AG08396 (cell line): ENCODE measurements at places on chromosomes 12 and 14.

GRCh38 chr14:95434121-95434520, 82.3 kb downstream of the SYNE3 start:
- no peak for DNase-seq

GRCh38 chr12:132248453-132249167, 80.8 kb downstream of the GALNT9 start:
- DNase-seq: no peak

DNA sequence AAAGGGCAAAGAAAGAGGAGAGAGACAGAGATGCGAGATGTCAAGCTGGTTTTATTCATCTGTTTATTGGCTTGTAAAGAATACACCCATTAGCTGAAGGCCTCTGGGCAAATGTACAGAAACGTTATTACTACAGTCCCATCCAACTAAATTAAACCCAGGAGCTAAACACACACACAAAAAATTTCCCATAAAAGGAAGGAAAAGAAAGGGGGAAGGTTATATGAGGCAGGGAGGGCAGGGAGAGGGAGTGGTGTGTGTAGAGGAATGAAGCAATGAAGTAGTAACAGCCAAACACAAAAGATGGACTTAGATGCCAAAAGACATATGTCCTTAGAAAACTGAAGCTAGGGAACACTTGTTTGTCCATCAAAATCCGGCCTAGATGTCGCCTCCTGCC, 3.1 kb upstream of the MFAP5 start:
- DNase-seq: no peak

DNA sequence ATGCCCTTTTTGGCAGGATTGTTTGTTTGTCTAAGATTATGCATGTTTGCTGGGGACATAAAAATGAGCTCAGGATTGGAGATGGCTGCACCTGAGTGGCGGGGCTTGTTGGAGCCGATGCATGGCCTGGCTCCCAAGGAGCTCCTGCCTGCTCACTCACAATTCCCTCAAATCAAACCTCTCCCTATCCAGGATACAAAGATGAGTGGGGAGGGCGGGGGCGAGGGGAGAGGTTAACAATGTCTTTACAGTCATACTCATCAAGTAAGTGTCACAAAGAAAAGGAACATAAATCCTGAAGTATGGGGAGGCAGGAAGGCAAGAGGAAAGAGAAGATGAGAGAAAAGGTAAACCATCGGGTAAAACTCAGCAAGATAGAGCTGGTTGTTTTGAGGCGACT, 104.0 kb upstream of the COCH start:
- no peak for DNase-seq

GRCh38 chr12:98830657-98831056, 185.6 kb downstream of the APAF1 start:
- no peak for DNase-seq

DNA sequence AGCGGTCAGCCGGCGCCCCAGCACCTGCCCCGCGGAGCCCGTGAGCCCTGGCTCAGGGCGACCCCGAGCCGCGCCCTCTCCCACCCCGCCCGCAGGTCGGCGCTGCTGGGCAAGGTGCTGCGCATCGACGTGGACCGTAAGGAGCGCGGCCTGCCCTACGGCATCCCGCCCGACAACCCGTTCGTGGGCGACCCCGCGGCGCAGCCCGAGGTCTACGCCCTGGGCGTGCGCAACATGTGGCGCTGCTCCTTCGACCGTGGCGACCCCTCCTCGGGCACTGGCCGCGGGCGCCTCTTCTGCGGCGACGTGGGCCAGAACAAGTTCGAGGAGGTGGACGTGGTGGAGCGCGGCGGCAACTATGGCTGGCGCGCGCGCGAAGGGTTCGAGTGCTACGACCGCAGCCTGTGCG, 14.4 kb downstream of the HHIPL1 start:
- no peak for DNase-seq

DNA sequence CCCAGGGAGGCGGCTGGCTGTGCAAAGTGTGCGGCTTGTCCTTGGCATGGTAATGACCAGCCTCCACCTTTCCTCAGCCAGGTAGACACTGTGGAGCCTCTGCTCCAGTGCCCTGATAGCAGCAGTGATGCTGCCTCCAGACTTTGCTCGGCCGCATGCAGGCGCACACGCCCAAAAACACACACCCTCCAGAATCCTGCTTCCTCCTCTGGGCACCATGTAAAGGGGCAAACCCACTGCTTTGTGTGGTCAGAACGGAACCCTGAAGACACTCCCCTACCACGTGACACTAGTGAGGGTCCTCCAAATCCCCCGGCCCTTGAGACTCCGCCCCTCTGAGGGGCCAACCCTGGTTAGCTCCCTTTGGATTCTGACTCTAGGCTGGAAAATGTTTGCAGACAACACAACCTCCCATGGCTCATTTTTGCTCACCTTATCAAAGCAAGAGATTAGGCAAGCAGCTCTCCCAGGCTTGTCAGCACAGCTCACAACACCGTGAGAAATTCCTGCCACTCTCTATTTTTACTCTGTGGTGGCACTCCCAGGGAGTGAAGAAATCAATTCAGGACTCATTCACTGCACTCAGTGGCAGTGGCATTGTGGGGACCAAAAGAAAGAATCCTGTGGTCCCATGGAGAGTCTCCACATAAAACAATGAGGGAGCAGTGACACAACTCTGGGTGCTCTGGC, 4.5 kb downstream of the KRT77 start:
- no peak for DNase-seq

DNA sequence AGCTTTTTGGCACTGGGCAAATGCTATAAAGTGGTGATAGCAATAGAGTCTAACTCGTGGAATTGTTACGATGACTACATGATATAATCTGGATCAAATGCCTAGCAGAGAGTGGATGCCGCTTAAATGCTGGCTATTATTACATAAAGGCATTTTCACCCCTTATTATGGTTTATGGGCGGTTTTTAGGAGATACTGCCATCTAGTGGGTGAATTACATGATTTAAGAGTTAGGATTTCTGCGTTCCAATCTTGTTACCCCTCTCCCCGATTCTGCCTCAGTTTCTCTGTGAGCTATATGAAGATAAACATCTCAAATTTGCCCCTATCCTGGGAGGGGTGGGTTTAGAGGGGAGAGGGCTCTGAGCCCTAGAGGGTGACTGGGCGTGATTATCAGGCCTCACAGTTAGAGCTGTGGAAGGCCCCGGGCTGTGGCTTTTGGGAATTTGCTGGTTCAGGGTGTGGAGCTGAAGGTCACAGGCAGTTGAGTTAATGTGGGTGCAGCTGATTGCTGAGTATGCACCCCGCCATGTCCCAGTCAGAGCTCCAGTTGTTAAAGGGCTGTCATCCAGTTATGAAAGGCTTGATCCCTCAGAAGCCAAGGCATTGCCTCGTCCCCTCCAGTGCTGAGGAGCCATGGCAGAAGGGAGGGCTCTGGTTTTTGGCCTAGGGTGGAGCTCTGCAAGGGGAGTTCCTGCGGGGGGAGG, 14.4 kb downstream of the CLSTN3 start:
- DNase-seq: peak; percentile 54

DNA sequence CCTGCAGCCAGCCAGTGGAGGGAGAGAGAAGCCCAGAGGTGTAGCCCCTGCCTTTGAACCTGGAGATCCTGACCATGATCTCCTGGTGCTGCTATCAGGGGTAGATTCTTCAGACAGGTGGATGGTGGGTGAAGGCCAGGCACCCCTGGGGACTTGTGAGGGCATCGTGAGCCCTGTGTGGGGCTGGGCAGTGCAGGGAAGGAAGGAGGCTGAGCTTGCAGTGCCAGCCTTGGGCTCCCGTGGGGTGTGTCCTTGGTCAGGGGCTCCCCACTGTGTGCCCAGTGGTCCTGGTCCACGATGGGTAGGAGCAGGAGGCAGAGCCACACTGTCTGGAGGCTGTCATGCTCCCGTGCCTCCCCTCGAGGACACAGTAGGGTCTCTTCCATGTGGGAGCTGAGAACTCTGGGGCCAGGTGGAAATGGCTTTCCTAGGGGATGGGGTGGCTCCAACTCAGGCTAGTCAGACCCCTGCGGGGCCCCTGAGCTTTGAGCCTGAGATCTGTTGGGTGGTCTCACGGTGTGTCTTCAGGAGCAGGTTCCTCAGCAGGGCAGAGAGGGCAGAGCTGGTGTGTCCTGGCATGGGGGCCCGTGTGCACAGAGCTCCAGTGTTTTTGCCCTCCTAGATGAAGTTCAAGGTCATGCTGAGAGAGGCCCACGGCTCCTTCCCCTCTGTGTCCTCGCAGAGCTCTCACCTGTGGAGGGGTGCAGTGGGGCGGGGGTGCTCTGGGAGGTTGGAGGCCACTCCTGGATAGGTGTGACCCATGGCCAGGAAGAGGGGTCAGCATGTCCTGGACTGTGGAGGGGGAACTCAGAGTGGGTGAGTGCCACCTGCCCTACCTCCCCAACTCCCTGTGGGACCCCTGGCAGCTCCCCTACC, 25.0 kb downstream of the RTL1 start:
- DNase-seq: no peak

DNA sequence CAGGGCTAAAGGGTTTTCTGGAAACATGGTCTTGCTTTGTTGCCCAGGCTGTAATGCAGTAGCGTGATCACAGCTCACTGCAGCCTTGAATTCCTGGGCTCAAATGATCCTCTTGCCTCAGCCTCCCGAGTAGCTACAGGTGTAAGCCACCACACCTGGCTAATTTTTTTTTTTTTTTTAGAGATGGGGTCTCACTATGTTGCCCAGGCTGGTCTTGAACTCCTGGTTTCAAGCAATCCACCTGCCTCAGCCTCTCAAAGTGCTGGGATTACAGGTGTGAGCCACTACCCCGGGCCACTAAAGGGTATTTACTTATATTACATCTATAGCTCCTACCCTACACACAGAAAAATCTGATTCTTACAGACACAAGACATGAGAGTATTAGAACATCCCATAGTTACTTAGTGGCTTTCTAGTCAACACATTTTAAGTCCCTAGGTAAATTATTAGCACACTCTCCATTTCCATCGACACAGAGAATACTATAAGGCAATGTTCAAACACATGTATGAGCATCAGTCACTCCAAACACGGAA, 6.2 kb upstream of the DCAF11 start:
- no peak for DNase-seq

DNA sequence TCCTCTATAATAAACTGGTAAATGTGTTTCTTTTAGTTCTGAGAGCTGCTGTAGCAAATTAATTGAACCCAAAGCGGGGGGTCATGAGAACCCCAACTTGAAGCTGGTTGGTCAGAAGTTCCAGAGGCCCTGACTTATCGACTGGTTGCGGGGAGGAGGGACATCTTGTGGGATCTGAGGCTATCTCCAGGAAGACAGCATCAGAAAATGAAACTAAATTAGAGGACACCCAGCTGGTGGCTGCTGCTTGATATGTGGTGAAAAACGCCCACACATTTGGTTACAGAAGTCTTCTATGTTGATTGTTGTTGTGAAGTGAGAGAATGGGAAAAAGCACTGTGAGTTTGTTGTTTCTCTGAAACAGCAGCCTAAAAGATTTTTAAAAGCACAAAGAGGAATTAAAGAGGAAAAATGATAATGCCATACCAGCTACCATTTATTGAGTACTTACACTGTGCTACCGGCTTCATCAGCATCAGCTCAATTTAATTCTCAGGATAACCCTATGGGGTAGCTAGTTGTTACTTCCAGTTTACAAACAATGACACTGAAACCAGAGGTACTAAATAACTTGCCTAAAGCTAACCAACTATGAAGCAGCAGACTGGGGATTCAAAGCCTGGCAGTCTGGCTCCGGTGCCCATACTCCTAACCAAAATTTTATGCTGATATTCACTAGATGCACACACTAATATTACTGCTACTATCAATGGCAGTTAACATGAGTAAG, 24.3 kb downstream of the DDX24 start:
- DNase-seq: no peak

- peak; percentile 14 for DNase-seq
These were observed 368.6 kb upstream of the CCDC196 start for GRCh38 chr14:66117600-66117999.

DNA sequence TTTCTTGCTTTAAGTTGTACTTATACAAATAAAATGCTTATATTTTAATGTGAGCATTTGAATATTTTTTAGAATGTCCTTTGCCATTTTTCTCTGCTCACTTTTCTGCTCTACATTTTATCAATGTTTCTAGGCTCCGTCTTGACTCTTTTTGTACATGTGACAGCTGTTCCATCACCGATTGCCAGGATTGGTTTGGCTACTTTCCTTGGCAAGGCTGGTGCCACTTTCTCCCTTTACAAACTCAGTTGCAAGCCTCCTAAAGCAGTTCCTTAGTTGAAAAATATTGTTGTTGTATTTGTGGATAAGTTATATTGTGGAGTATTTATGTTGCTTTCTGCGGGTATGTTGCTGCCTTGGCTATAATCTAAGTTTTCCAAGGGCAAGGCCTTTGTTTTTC, 63.4 kb downstream of the DACT1 start:
- DNase-seq: no peak

GRCh38 chr14:23670481-23670880, 34.3 kb downstream of the DHRS2 start:
- no peak for DNase-seq

DNA sequence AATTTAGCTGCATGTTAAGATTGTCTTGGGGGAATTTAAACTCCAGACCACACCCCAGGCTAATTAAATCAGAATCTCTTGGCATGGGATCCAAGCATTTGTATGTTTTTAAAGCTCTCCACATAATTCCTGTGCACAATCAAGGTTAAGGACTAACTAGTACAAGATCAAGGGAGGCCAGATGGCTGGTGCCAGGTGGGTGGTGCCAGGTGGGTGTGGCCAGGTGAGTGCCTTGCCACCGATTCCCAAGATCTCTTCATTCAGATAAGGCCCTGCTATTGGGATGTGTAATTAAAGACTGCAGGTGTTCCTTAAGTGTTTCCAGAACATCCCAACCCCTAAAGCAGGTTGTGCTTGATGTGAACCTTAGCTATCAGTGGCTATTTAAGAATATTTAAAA, 75.1 kb downstream of the NRXN3 start:
- DNase-seq: no peak

GRCh38 chr14:67756496-67756895, 54.8 kb downstream of the RDH12 start:
- DNase-seq: no peak

- no peak for DNase-seq
These were observed 140.5 kb upstream of the LHX5 start for GRCh38 chr12:113612076-113612728.

GRCh38 chr14:51473808-51474565, 177.7 kb upstream of the FRMD6 start:
- DNase-seq: no peak

- no peak for DNase-seq
These were observed 305.4 kb downstream of the DPF3 start for GRCh38 chr14:72588521-72588920.

DNA sequence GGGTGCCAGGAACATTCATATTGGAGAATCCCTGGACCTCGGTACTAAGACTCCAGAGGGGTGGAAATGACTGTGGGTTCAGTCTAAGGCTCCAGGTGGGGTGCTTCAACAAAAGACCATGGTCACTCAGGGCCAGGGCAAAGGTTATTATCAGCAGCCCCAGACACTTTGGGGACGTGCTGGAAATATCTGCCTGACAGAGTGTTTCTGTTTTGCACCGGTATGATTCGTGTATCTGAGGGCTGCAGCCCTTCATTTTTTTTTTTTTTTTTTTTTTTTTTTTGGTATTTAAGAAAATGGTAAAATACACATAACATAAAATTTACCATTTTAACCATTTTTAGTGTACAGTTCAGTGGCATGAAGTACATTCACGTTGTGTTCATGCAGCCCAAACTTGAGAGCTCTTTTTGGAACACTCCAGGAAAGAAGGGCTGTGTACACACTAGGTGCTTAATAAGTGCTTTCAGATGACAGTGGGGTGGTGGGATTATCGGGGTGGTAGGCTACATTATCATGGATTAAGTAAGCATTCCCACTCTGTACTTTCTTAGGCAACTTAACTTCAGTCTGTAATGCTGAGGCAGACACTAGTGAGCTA, 120.3 kb downstream of the CHST11 start:
- DNase-seq: no peak

GRCh38 chr12:29695800-29696199, 87.9 kb downstream of the TMTC1 start:
- no peak for DNase-seq

- DNase-seq: no peak
These were observed 111.1 kb downstream of the ERC1 start for GRCh38 chr12:1102115-1102514.
